ENCODE measurements at places on chromosomes 1 and 21.

- peak; percentile 31 for DNase-seq
These were observed 140.4 kb downstream of the BRINP2 start for GRCh38 chr1:177311111-177311510.

- no peak for DNase-seq
These were observed 9.1 kb upstream of the COA7 start for GRCh38 chr1:52706941-52707926.

DNA sequence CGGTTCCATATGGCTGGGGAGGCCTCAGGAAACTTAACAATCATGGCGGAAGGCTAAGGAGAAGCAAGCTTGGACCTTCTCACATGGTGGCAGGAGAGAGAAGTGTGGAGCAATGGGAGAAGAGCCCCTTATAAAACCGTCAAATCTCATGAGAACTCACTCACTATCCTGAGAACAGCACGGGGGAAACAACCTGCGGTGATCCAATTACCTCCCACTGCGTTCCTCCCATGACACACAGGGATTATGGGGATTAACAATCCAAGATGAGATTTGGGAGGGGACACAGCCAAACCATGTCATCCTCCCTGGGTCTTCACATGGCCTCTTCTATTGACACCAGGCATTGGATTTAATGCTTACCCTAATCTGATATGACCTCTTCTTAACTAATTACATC lies 455.1 kb upstream of the VAMP3 start:
- DNase-seq: no peak

DNA sequence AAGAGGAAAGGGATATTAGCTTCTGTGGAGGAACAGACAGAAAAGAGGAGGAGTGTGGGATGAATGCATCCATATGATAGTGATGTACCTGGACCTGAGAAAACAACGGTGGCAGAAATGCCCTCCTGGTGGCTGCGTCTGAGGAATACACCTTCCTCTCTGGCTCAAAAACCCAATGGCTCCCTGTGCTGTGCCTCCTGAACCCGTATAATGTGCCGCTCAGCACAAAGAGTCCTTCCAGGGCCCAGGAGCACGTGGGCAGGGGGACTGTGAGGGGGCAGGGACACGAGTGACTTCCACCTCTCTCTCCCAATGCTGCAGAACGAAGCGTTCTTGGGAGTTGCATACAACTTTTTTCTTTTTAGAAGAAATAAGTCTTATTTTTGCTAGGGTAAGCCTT lies 31.2 kb downstream of the IRF2BP2 start:
- DNase-seq: no peak

- DNase-seq: no peak
These were observed 66.8 kb downstream of the CAPZB start for GRCh38 chr1:19418503-19418971.

GRCh38 chr1:87795615-87796337 lies 467.1 kb downstream of the LMO4 start:
- no peak for DNase-seq

DNA sequence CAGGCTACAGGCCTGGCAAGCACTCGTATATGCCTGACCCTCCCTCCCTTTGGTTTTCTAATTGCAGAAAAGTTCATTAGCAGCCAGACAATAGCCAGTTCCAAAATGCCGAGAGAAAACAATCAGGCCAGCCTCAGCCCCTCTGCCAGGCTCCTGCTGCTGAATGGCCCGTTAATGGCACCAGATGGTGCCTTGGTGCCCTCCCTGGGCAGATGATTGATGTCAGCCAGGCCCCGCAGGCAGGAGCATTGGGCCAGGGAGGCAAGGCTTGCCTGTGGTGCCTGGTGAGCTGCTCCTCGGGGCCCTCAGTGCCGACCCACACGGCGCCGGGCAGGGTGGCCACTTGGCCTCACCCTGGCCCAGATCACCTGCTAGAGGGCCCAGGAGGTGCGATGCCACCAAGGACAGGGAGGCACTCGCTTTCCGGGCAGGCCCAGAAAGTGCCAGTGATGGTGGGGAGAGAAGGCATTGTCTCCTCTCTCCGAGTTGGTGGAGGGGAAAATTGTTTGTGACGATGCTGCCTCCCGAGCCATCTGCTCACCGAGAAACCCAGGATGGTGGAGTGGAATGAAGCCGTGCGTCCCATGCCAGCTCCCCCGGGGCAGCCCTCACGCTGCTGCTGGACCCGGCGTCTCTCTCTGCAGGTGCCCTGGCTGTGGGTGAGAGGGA lies 28.1 kb downstream of the QSOX1 start:
- DNase-seq: no peak

GRCh38 chr1:110048923-110049601 lies 14.6 kb downstream of the STRIP1 start:
- DNase-seq: no peak

- no peak for DNase-seq
These were observed 318.9 kb downstream of the FAM72C start for GRCh38 chr1:143652744-143653428.

- no peak for DNase-seq
These were observed 11.6 kb upstream of the IFNGR2 start for GRCh38 chr21:33391656-33392055.

DNA sequence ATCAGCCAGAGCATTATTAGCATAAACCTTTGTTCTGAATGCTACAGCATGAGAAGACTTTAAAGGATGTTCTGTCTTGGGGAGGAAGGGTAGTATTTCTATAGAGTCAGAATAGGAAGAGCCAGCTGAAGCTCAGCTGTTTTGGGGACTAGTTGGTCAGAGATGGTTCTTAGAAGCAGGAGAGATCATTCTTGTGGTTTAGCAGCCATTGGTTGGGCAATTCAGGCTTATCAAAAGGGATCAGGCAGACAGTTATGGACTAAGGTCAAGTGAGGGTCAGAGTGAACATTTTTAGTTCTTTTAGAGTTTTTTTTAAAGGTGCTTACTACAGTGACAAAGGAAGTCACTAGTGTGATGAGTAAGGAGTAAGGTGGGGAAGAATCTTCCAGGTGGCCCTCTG lies 245.5 kb downstream of the RPS6KC1 start:
- DNase-seq: no peak

GRCh38 chr1:54135436-54136120 lies 17.2 kb downstream of the CDCP2 start:
- DNase-seq: no peak

DNA sequence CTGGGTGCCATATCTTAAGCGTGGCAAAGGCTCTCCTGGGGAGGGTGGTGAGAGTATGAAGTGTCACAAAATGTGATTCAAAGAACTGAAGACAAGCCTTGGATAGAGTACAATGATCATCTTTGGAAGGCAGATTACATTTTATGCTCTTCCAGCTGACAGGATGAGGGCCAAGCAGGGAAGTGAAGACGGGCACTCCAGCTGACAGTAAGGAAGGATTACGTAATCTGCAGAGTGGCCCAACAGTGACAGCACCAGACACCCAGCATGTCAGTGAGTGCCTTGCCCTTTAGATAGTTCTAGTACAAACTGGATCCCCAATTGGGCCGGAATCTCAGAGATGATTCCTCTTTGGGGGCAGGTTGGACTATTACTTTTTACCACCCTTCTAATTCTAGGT lies 52.7 kb downstream of the UBE2T start:
- DNase-seq: no peak

GRCh38 chr1:198423673-198424072 lies 116.8 kb downstream of the ATP6V1G3 start:
- no peak for DNase-seq

- DNase-seq: no peak
These were observed 149.9 kb downstream of the GALNT2 start for GRCh38 chr1:230216896-230217295.

DNA sequence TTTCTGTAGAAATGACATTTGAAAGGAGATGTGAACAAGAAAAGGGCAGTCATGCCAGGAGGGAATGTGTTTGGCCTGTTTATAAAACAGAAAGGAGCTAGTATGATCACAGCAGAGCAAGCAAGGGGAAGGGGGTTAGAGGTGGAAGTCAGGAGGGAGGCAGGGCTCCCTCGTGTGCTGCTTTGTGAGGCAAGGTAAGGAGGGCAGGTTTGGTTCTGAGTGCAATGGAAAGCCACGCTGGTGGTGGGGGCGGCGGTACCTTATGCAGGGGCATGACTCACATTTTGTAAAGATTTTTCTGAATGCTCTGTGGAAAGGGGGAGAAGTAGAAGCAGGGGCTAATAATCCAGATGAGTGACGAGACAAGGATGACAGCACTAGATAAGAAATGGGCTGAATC lies 197.5 kb upstream of the C8B start:
- DNase-seq: no peak

DNA sequence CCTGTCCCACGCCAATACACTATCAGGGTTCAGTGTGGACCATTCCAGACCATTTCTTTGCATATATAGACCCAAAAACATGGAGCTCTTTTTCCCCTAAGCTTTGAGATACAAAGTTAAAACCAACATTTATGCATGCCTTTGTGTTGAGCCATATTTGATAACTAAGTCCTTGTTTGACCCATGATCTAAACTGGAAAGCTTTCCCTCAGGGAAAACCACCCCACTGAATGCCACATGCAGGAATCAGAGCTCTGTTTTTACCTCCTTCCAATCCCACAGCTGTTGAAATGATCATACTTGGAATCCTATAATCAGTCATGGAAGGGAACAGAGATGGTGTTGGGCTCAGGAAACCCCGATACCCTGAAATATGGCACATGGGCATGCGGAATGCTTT lies 14.8 kb upstream of the SLC45A1 start:
- DNase-seq: no peak

GRCh38 chr1:158008630-158009029 lies 15.2 kb downstream of the KIRREL1 start:
- DNase-seq: peak; percentile 41

GRCh38 chr1:19640363-19641316 lies 3.5 kb upstream of the NBL1 start:
- DNase-seq: no peak

- DNase-seq: no peak
These were observed 46.1 kb downstream of the PKN2 start for GRCh38 chr1:88730132-88730675.

DNA sequence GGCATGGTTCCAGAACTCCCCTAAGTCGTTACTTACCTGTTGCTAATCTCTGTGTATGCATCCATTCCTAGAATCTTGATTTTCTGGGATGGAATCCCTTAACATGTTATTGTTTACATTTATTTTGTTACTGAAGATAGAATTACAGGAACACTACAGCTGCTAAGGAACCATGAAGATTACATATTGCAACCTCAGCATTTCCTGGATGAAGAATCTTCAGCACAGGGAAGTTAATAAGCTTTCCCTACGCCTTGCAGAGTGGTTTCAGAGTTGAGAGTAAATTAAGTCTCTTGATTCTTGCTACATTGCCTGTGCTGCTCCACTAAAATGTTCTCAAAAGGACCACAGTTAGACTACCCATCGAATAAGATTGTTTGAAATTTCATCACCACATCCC lies 31.4 kb upstream of the GBP6 start:
- no peak for DNase-seq

GRCh38 chr1:20486457-20487235 lies 636 bp upstream of the CAMK2N1 start:
- no peak for DNase-seq

GRCh38 chr1:234107416-234108021 lies 203.0 kb downstream of the SLC35F3 start:
- DNase-seq: no peak

DNA sequence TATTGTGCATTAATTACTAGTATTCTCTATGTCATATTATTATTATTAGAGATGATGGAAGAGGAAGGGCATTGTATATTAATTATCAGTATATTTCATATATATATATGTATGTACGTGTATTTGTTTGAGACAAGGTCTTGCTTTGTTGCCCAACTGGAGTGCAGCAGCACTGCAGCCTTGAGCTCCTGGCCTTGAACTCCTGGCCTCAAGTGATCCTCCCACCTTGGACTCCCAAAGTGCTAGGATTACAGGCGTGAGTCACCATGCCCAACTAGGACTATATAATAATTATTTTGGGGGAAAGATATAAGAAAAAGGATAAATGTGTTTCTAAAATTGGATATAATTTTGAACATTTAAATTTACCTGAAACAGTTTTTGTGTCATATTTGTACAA lies 63.2 kb upstream of the USP24 start:
- DNase-seq: no peak

- DNase-seq: no peak
These were observed 119.3 kb downstream of the SIK1 start for GRCh38 chr21:43307677-43308070.

GRCh38 chr21:33761441-33762036 lies 119.2 kb downstream of the ITSN1 start:
- no peak for DNase-seq

DNA sequence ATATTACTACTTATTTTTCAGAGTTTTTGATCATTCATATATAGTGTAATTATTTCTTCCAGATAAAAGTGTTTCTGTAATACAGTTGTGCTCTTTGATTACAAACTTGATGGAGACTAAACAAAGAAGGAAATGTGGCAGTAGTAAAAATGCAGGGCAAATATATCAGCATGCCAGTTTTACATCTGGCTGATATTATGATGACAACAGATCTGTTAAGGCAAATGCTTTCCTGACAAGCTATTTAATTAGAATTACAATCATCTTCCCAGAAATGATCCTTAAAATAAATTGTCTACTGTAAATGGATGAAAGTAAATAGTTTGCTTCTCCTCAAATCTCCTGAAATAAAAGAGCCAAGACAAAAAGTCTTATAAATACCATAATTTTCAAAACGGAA lies 1659.8 kb downstream of the BRINP3 start:
- no peak for DNase-seq

GRCh38 chr1:111789666-111790316 lies 34.1 kb downstream of the DDX20 start:
- peak; percentile 7 for DNase-seq

GRCh38 chr21:42745511-42746239 lies 92.3 kb downstream of the PDE9A start:
- DNase-seq: no peak

DNA sequence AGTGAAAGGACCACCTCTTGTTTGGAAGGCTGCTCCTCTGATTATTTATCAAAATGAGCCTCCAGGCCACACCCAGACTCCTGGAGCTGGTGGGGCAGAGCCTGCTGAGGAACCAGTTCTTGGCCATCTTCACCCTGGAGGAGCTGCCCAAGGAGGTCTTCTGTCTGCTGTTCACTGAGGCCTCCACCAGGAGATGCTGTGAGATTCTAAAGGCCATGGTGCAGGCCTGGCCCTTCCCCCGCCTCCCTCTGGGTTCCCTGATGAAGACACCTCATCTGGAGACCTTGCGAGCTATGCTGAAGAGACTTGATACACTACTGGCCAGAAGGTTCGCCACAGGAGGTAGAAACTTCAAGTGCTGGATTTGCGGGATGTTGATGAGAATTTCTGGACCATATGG lies 61.7 kb upstream of the GJA8 start:
- DNase-seq: no peak

Measured in NCI-H526 (cell line).